ENCODE measurements at places on chromosomes 16 and 17. TPM values are rescaled to one million over a fixed set of nuclear protein-coding genes. Genes with fewer than 3 reads are reported as not detected.
A peak's percentile ranks its signal among the peaks of the same experiment; 100 is the strongest.

CDH5 gene
- 22.9 TPM for total RNA-seq

SEZ6L2 gene
- 1.7 TPM for total RNA-seq

TSC2 gene
- 68.1 TPM for total RNA-seq

CLEC18C gene
- not detected for total RNA-seq

- DNase-seq, result peak; percentile 42
These were observed 2.5 kb downstream of the TTLL6 start for GRCh38 chr17:48814504-48814903.

- DNase-seq, result no peak
These were observed 74.1 kb downstream of the ABCC12 start for GRCh38 chr16:48081656-48082055.

- DNase-seq, result no peak
These were observed 218 bp downstream of the TNRC6C start for GRCh38 chr17:77958716-77959125.

GRCh38 chr16:47204736-47205504, 61.2 kb upstream of the NETO2 start:
- no peak for DNase-seq

GRCh38 chr17:53942436-53942835, 119.7 kb downstream of the KIF2B start:
- DNase-seq, result no peak

DNA sequence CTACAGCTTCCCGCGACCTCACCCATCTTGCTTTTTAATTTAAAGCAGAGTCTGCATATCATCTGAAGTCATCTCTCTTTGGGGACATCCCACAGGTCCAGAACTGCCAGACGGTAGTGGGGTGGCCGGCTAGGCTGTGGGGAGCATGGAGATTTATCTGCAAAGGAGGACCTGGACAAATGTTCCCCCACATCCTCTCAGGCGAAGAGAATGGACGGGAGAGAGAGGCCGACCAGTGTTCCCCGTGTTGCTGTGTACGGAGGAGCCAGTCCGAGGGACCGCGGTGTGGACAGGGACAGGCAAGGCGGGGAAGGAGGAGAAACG, 665 bp upstream of the MT1M start:
- no peak for DNase-seq

- DNase-seq, result no peak
These were observed 306.7 kb downstream of the CNTNAP4 start for GRCh38 chr16:76583945-76584344.

GRCh38 chr17:76382803-76383545, 1.4 kb upstream of the SPHK1 start:
- peak; percentile 78 for DNase-seq

DNA sequence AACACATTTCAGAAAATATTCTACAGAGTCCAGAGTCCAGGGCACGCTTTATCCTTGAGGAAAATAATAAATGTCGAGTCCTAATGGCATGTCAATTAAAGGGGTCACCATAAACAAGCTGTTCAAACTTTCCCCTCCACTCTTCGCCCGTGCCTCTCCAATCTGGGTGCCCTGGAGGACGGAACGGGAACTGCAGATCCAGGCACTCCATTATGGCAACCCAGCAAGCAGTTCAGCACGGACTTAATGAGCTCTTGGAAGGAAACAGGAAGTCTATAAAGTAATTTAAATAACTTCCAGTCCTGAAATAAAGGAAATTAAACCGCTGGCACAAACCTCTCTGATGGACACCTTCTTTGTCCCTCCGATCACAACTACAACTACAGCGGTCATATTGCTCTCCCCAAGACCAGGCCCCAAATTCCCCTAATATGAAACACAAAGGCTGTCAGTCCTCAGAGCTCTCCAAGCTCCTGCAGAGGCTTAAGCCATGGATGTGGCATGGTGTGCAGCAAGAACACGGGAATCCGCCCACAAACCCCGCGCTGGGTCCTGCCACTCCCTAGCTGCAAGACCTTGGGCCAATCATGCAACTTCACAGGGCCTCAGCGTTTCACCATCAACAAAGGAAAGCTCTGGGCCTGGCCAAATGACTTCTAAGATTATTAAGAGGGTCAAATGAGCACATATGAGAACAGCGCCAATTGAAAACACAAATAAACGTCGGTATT, 52.6 kb downstream of the ZFHX3 start:
- no peak for DNase-seq

DNA sequence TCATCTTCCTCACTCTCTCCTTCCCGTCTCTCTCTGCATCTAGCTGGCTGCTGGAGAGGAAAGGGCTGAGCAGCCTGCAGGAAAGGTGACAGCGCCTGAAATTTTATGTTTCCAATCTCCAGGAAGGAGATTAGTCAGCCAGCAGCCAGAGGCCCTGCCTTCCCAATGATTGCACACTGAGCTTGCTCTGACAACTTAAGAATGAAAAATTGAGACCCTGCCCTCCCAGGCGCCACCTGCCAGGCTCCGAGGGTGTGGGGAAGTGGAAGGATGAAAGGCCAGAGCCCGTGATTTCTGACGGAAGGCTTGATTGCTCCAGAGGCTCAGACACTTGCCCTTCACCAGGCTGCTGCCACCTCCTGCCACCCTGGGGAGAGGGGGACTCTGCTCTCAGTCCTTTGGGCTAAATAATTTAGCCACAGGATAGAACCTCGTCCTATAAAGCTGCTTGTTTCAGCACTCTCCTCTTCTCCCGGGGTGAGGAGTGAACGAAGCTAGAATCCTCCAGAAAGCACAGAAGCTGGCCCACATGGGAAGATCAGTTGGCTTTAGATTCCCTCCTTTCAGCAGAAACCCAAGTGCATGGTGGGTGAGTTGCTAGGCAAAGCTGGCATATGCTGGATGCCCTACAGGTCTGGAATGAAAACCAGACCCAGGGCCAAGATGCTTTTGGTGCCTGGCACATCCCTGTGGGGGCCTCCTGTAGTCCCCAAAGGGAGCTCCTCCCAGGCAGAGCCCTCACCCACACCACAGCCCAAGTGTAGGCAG, 33.5 kb downstream of the GRIN2C start:
- DNase-seq, result no peak

DNA sequence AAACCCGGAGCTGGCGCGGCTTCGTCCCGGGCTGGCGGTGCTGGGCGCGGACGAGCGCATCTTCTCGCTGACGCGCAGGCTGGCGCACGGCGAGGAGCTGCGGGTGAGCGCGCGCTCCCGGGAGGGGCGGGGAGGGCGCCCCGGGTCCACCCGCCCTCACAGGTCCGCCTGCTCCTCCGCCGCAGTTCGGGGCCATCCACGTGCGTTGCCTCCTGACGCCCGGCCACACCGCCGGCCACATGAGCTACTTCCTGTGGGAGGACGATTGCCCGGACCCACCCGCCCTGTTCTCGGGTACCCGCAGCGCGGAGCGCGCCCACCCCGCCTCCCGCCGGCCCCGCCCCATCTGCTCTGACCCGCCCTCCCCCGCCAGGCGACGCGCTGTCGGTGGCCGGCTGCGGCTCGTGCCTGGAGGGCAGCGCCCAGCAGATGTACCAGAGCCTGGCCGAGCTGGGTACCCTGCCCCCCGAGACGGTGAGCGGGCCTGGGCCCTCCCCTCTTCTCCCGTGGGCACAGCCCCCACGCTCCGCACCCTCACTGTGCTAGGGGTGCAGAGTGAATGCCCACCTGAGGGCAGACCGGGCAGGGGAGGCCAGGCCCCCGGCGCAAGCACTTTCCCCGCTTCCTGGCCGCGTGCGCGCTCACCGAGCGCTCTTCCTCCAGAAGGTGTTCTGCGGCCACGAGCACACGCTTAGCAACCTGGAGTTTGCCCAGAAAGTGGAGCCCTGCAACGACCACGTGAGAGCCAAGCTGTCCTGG, 1.4 kb downstream of the HAGHL start:
- peak; percentile 83 for DNase-seq

DNA sequence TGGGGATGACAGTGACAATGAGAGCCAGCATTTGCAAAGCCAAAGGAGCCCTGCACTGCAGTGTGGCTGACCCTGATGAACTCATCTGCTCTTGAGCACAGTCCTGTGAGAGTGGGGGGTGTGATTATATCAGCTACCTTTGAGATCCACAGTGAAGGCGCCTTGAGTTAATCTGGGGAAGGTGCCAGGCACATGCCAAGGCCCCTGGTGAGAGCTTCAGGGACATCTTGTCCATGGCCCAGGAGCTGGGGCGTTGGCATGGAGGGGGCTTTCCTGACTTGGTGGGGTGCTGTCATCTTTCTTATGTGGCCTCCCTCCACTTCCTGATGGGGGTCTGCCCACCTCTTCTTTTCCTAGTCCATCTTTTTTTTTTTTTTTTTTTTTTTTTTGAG, 86.5 kb downstream of the SNX29 start:
- DNase-seq, result no peak

Measured in right cardiac atrium (tissue), 5 donors.